Right lung (tissue), 10 donors: ENCODE measurements at places on chromosomes 3 and 15. TPM values are rescaled to one million over a fixed set of nuclear protein-coding genes. Genes with fewer than 3 reads are reported as not detected.

GRCh38 chr15:92290359-92290992 is 103.2 kb upstream of the ST8SIA2 start:
- no peak for DNase-seq

- no peak for DNase-seq
Measured at GRCh38 chr3:42130329-42131070, 39.3 kb downstream of the TRAK1 start.

DNA sequence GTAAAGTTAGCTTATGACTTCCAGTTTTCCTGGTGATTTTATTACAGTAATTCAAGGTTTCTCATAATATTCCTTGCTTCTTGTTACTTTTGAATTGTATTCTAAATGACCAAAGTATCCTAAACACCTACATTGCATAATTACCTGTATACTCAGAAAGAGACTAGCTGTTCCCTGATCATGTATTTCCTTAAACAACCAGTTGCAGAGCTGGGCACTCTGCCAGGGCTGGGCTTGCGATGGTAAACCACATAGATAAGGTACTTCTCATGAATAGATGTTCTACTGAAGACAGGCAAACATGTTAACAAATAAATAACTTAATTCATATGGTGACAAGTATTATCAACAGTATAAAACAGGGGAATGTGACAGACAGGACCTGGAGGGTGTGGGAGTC is 142.3 kb upstream of the WNT5A start:
- no peak for DNase-seq

GRCh38 chr15:43975770-43976169 is 149.0 kb downstream of the WDR76 start:
- DNase-seq = no peak

The TRH gene
- 0.46 TPM for polyA plus RNA-seq
